Activated CD4-positive, alpha-beta T cell treated with anti-CD3 and anti-CD28 coated beads, Interleukin-2, amount 10 ng/mL, durations not matched to agents 7 days and 5 days (primary cell): ENCODE measurements at places on chromosomes 5 and 9.

DNA sequence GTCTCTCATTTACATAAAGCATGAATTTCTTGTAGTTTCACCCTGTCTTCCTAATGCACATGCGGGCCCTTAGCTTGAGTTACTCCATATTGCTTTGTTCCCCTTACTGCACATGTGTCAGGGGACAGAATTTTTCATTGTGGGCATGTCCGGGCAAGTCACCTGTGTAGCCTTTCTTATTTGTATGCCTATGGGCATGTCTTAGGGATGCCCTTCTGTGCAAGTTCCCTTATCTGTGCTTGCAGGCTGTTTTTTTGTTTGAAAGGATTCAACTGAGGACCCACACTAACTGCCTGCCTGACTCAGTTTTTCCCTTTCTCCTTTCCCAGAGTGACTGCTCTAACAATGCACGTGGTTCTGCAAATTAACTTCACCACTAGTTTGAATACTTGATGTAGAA is 161.7 kb downstream of the YTHDC2 start:
- DNase-seq: no peak

GRCh38 chr5:148924817-148925216 is 98.4 kb downstream of the ADRB2 start:
- DNase-seq: no peak

GRCh38 chr9:99259231-99259918 is 37.3 kb downstream of the SEC61B start:
- DNase-seq: peak; percentile 72

DNA sequence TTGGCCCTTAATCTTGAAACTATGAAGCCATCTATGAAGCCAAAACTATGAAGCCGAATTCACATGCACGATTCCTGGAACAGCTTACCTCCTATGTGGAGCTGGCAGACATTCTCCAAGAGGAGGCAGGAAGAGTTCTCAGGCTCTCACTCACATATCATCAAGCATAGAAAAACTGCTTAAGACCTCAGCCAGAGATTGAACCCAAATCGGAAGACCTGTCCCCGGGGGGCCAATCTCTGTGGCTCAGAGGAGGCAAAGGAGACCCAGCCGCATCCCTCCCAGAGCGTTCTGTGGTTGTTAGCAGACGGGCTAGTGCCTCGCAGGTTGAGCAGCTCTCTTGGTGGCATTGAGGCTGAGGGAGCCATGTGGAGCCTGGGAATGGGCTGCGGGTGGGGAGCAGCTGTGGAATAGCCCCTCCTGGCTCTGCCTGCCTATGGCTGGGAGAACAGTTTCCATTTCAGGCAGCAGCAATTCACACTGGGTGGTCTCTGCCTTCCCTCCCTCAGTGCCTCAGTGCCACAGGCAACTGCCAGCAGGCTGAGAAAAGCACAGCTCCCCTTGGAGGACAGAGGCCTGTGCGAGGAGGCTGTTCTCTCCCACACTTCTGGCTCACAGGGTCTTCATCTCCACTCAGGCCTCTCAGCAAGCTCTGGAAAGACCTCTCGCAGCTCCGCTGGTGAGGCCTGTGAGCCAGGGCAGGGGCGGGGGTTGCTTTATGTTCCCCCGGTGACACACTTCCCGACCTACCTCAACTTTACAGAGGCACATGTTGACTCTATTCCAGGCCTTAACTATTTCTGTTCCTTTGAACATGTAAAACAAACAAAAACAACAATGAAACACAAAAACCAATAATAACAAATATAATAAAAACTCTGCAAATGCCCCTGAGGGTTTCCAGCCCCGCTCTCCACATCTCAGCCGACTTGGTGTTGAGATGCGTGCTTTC is 17.4 kb upstream of the TMEM174 start:
- DNase-seq: no peak

- DNase-seq: no peak
Measured at GRCh38 chr9:134154262-134154701, 10.1 kb downstream of the RNU6ATAC start.

DNA sequence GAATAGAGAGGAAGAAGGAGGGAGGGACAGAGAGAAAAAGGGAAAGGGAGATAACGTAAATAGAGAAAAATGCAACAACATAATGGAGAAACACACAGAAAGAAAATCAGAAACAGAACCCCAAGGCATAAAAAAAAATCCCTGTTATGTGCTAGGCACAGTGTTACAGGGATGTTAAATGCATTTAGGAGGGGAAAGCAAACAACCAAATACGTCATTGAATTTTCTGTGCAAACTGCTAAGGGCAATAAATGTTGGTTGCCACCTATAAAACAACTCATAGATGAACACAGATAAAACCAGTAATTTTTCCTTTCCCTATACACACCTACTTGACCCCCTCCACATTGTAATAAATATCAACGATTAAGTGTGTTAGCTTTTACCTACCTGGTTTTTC is 51.3 kb upstream of the ASTN2 start:
- DNase-seq: no peak

GRCh38 chr9:30661925-30662324 is 1722.5 kb upstream of the ACO1 start:
- DNase-seq: no peak

DNA sequence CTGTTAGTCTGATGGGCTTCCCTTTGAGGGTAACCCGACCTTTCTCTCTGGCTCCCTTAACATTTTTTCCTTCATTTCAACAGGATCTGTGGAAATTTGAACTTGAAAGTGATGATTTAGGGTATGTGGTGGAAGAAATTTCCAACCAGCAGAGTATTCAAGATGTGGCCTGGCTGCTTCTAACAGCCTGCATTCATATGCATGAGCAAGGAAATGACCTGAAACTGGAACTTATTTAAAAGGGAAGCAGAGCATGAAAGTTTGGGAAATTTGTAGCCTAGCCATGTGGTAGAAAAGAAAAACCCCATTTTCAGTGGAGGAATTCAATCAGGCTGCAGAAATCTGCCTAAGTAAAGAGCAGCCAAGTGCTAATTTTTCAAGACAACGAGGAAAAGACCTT is 41.7 kb downstream of the UNC13B start:
- DNase-seq: no peak
